Muscle of back (tissue), 13 donors: ENCODE measurements at places on chromosomes 11 and 22. TPM values are rescaled to one million over a fixed set of nuclear protein-coding genes. Genes with fewer than 3 reads are reported as not detected.

DNA sequence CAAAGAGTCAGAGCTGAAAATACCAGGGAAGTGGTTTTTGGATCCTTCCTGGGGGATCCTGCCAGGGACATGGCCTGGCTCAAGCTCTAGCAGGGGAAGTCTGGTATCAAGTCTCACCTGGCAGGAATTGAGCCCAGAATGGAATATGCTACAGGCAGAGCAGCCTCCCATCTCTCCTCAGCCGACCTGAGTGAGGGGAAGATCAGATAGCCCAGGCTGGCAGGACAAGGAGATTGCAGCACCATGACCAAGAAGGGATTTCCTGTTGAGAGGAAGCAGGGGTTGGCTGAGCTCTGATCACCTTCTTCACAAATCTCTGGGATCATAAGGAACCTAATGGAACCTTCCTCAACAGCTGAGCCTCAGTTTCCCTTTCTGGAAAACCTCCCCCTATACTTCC, 13.0 kb downstream of the OAF start:
- no peak for DNase-seq

DNA sequence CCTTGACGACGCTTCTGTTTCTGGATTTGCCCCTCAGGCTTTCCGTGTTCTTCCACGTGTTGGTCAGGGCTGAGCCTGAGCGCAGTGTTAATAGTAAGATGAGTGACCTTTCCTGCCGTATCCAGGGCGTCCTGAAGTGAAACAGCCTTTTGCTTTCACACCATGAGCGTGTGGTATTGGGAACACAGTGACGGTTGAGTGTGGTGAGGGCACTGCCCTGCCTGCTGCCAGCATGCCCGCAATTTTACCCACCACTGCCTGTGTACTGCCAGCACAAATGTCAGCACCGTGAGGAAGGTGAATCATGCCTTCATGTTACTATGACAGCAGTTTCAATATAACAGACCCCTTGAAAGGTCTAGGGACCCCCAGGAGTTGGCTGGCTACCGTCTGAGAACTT, 217.1 kb downstream of the TBC1D22A start:
- DNase-seq, result no peak

DNA sequence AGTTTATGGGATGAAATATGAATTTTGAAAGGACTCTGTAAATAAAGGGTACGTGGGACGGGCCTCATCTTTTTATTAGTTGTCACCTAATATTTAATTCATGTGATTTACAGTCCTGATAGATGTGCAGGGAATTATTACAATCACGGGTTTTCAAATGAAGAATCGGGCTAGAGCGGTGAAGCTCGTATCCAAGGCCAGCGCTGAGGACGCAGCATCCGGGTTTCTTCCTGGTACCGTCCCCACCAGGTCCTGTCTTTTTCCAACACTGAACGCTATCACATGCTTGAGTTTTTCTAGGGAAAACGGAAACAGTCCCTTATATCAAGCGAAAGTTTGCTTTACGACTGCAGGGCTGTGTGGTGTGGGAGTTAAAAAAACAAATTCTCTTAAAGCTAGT, 787 bp downstream of the SMDT1 start:
- peak; percentile 47 for DNase-seq

- DNase-seq, result no peak
Observed at GRCh38 chr11:10857459-10857708, 469 bp downstream of the ZBED5 start.

DNA sequence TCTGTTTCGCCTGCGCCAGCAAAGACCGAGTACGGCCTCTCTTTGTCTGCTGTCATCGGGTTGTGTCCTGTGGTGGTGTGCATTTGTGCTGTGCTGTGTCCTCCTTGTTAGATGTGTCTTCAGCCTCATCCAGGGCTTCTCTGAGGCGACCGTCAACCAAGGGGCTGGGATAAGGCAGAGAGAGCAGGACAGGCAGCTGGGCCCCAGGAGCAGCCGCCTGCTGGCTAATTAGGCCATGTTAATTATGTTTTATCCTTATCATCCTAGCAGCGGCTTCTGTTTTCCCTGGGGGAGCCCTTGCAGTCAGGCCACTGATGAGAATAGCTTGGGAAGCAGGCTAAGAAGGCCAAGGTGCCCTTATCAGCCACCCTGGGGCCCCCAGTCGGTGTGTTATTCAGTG, 40.7 kb upstream of the TTC12 start:
- DNase-seq, result no peak

DNA sequence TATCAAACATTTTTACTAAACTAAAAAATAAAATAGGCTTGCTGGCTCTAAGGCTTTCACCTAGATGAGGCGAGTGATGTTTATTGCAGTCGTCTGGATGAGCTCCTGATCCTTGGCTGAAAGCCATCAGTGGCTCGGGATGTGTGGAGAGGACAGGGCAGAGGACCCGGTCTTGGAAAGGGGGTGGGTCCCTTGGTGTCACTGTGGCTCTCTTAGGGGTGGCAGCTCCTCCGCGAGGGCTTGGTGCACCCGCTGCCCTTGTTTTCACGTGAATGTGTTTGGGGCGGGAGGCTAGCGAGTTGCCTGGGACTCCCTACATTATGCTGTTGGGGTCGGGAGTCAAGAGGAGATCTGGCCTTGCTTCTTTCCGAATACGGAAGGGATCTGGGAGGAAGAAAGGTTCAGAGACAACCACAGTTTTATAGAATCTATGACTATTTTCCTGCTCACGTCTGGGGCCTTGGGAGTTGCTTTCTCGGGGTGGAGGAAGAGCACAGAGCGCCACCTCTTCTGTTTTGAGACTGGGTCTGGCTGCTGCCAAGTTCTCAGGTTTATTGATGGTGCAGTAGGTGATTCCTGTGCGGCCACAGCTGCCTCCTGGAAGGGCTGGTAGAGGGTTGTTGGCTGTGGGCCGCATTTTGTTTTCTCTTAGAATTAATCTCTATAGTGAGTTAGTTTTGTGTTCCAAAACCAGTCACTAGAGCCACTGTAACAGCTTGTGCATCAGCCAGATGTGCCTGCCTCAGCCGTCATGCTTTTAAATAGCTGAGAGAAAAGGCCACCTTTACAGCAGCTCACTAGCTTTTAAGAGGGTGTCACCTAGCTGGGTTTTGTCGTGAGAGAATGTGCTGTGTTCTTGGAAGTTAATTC, 12.8 kb downstream of the TBC1D22A start:
- no peak for DNase-seq

DNA sequence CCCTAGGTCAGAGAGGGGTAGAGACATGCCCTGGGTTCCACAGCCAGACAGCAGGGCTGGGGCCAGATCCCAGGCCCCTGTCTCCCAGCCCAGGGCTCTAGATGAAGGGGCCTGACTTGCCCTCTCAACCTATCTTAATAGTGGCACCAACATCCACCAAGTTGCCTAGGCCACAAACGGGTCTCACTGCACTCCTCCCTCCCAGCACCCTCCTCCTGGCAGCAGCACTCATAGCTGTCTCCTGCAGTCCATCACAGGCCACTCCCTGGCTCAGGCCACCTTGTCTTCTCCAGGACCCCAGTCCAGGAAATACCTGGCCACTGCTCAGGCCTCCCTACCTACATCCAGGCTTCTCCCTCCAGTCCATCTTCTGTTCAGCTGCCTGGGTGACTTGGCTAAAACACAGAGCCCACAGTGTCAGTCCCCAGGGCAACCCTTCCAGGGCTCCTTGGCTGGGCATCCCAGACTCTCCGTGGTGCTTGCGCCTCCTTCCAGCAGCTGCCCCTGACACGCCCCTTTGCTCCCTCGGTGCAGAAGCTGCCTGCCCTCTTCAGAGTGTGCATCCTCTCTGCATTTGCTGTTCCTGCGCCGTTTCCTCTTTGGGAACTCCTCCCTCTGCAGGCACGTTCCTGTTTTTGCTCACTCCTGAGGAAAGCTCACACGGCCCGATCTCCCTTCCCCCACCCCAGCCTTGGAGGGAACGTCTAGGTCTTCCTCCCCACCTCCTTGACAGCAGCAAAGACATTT, 40.5 kb downstream of the LRRC32 start:
- peak; percentile 80 for DNase-seq

GRCh38 chr11:59263225-59263894, 50.6 kb upstream of the MPEG1 start:
- DNase-seq, result no peak

GRCh38 chr11:134345237-134345550, 13.4 kb downstream of the GLB1L2 start:
- no peak for DNase-seq

DNA sequence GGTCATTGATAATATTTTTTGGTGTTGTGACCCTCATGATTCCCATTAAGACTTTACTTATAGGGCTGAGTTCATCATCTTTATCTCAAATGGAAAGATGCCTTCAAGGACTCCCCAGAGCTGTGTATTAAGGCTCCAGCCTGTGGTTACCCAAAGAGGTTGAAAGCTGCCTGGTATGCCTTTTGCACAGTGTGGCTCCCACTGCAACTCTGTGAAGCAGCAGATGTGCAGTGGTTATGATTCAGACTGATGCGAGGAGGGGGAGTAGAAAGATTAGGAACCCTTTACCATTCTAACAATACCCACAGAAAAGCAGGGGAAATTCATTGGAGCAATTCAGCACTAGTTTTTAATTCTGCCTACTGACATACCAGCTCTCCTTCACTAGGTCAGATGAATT, 560.0 kb downstream of the INSC start:
- no peak for DNase-seq

- no peak for DNase-seq
Observed at GRCh38 chr11:65170058-65170534, at the start of gene SPDYC. TSS of gene SPDYC (plus strand) at chr11:65170233. CDS start at chr11:65171358, 1,125 bp downstream.

GRCh38 chr11:131666617-131667016, 296.2 kb downstream of the NTM start:
- DNase-seq, result no peak

- DNase-seq, result no peak
Observed at GRCh38 chr11:29449281-29450074, 567.4 kb downstream of the KCNA4 start.

DNA sequence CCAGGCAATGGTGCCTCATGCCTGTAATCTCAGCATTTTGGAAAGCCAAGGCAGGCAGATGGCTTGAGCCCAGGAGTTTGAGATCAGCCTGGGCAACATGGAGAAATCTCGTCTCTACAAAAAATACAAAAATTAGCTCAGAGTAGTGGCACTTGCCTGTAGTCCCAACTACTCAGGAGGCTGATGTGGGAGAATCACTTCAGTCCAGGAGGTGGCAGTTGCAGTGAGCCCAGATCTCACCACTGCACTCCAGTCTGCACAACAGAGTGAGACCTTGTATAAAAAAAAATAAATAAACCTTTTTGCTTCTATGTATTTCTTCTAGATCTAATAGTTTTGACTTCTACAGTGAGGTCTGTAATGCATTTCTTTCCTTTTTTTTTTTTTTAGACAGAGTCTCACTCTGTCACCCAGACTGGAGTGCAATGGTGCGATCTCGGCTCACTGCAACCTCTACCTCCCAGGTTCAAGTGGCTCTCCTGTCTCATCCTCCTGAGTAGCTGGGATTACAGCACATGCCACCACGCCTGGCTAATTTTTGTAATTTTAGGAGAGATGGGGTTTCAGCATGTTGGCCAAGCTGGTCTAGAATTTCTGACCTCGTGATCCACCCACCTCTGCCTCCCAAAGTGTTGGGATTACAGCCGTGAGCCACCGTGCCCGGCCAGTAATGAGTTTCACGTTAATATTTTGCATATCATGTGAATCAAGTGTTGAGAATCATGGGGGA, 18.1 kb upstream of the RDX start:
- DNase-seq, result no peak

DNA sequence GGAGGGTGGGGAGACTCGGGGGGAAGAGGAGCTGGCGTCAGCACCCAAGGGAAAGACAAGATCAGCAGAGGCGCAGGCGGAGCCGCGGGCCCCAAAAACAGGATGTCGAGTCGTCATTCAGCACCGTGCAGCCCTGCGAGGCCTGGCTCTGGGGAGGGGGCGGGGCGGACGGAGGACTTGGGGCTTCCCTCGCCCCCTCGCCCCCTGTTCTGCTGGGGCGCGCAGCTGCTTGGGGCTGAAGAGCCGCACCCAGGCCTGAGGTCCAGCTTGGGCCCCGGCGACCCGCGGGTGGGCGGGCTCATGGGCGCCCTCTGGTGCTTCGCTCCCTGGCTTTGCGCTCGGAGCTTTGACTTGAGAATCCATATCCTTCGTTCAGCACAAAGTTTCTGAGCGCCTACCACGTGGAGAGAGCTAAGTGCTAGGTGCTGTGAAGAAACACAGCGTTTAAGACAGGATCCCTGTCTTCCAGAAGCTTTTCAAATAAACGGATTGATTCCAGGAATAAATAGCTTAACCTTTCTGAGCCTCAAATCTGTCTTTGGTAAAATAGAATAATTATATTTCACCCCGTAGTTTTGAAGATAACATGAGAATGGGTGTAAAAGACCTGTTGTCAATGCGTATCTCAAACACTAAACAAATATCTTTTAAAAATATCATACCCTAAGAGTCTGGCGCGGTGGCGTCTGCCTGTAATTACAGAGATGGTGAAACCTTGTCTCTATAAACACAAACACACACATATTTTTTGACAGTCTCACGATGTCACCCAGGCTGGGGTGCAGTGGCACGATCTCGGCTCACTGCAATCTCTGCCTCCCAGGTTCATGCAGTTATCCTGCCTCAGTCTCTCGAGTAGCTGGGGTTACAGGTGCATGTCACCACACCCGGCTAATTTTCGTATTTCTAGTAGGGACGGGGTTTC, 929 bp upstream of the RHOG start:
- peak; percentile 96 for DNase-seq

DNA sequence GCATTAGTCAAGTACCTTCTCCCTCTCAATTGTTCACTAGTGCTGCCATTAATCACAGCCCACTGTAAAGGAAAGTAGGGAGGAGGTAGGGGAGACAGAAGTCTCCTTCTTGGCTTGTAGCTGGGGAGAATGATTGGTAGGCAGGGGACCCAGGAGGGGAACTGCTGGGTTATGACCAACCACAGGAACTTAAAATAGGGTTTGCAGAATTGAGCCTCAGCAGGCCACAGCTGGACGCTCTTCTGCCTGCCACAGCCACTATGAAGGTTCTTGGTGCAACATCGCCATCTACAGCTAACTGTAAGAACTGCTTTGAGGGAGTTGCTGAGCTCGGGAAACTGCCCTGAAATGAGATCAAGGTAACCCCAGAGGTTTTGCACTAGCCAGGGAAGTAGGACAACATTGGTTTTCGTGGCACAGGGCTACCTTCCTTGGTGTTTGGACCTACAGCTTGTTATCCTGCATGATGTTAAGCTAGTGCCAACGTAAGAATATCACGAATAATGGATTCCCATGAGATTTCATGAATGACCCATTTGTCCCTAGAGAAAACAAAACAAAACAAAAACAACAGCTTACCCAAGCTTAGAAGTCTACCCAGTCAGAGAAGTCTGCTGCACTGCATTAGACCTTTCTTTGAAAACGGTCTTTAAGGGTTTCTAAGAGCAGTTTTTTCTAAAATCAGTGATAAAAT, 787.1 kb upstream of the API5 start:
- DNase-seq, result peak; percentile 73

The OR52B4 gene
- polyA plus RNA-seq, result not detected

The BAIAP2L2 gene
- 0.63 TPM for polyA plus RNA-seq

The CAPN5 gene
- polyA plus RNA-seq, result 8.3 TPM

The OR52A1 gene
- polyA plus RNA-seq, result not detected

The APOA4 gene
- polyA plus RNA-seq, result not detected

The FBLN1 gene
- 365 TPM for polyA plus RNA-seq

The ARHGAP20 gene
- 8.1 TPM for polyA plus RNA-seq

The MS4A6A gene
- polyA plus RNA-seq, result 27.0 TPM

The MAPK12 gene
- 27.7 TPM for polyA plus RNA-seq
